ENCODE measurements at places on chromosomes 3 and 15.

GRCh38 chr3:56573501-56573900 lies 16.5 kb downstream of the CCDC66 start:
- no peak for DNase-seq

- DNase-seq, result peak; percentile 37
Observed at GRCh38 chr3:12984023-12984823, 89.0 kb downstream of the IQSEC1 start.

DNA sequence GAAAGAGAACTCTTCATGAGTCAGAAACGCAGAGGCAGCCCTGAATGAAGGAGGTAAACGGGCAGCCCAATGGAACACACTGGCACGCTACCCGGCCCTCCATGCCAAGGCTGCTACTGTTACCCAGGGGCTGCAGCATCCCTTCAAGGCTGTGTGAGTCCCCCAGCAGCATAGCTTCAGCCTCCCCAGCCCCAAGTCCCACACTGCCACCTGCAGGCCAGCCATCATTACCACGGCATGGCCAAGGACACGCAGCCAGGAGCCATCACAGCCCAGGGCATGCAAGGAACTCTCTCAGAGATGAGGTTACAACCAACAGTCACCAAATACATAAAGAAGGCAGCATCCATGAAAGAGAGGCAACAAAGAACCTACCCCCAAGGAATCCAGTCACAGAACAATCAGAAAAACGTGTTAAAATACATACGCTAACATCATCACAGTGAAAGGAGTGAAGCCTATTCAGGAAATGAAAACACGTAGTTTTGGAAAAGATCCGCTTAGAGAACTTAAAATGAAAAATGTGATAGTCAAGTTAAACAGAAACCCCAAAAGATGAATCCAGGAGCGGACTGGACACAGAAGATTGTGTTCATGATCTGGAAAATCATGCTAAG lies 22.4 kb downstream of the PLA2G4F start:
- peak; percentile 16 for DNase-seq

DNA sequence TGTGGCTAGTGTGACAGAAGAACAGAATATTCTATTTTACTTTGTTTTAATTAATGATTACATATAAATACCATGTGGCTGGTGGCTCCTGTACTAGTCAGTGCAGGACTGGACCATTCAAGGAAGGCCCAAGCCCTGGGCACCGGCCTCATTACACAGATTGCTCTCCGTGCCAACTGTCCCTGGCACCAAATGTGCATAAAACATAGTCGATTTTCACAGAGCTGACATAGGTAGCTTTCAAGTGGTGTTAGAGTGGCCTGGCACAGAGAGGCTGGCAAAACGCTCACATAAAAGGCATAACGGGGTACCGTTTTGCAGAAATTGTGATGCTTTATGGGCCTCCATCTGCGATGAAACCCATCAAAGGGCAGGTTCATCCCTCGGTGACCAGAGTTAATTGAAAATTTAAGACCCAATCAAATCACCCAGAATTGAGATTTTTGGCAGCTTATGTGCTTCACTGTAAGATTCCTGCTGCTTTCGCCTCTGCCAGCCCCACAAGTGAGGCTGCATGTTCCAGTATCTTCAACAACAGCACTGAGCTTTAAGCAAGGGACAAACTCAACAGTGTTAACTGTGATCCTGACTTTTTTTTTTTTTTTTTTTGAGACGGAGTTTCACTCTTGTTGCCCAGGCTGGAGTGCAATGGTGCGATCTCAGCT lies 25.9 kb downstream of the RFTN1 start:
- no peak for DNase-seq
